ENCODE measurements at places on chromosomes 2 and 18.

DNA sequence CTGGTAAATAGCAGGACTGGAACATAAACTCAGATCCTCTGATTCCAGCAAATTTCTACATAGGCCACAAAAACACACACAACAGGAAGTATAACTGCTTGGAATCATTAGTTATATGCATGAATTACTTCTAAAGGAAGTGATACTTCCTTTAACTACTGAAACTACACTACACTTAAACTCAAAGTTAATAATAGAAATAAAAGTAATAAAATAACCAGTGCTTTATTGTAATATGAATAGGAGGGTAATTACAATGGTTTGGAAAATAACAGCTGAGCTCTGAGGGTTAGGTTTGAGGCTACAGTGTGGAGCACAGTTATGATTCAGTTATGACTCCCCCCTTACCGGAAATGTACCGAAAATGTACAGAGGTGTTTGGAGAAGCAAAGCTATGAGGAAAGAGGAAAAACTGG, 18.5 kb upstream of the POLI start:
- no peak for DNase-seq

- no peak for DNase-seq
Observed at GRCh38 chr2:36389091-36389564, 33.5 kb downstream of the CRIM1 start.

DNA sequence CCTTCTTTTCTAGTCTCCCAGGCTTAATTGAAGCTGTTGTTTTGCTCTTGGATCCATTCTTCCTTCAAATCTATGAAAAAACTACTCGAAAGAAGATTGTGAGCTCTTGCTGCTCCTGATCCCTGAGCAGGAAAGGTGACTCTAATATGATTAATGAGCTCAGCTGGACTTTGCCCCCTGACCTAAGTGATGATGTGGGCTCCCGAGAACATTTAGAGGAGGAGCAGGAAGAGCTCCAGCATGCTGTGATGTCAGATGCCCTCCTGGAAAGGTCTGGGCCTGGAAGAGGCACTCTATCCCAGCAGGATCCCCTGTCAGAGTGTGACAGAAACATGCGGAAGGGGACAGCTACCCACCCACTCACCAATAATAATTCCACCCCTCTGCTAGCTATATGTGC, 117.9 kb upstream of the PELI1 start:
- no peak for DNase-seq

GRCh38 chr18:10205151-10205550, 249.3 kb upstream of the APCDD1 start:
- no peak for DNase-seq

DNA sequence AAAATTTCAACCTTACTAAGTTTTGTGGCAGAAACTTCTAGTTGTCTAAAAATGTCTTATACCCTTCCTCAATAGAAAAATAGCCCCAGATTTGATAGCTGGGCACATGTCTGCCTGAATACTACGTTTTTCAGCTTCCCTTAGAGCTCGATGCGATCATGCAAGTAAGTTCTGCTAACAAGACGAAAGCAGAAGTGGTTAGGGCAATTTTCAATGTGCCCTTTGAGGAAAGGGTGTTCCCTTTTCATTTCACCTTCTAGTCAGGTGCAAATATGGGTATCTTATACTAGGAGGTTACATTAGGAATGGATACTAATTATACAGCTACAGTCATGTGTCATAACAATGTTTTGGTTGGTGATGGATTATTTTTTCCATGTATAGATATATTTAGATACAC, 1572.1 kb upstream of the LRRTM1 start:
- DNase-seq: no peak

GRCh38 chr2:235116885-235117492, 165.2 kb downstream of the SH3BP4 start:
- no peak for DNase-seq

GRCh38 chr18:26532367-26533340, 15.7 kb downstream of the KCTD1 start:
- no peak for DNase-seq

DNA sequence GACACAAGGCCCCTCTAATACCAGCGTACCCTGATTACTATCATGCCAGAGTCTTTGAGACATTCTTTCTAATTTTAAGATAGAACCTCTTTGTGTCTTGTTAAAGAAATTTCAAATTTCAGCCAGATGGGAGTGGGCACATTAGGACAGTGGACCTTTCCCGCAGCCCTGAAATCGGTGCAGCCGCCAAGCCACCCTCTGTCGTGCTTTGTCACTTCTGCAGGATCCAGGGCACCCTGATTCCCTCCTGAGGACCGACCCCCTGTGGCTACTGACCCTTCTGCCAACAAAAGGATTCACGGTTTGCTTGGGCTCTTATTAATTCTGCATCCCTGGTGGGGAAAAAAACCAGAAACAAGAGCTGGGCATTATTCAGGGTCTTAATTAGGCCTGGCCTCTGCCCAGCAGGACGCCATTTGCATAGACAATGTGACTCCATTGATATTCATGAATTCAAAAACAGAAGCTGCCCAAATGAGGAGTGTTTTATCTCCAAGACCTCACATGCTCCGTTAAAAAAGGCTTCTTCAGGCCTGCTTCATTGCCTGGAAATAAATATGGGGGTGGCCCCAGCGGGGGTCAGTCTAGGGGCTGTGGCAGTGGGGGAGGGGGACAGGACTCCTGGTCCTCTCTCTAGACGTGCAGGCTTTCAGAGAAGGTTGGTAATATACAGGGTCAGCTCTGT, 116.9 kb downstream of the ALPK2 start:
- DNase-seq: no peak

- DNase-seq: no peak
Observed at GRCh38 chr2:64212346-64212745, 68.1 kb upstream of the PELI1 start.

- no peak for DNase-seq
Observed at GRCh38 chr18:70290482-70291294, 1.8 kb downstream of the SOCS6 start.

DNA sequence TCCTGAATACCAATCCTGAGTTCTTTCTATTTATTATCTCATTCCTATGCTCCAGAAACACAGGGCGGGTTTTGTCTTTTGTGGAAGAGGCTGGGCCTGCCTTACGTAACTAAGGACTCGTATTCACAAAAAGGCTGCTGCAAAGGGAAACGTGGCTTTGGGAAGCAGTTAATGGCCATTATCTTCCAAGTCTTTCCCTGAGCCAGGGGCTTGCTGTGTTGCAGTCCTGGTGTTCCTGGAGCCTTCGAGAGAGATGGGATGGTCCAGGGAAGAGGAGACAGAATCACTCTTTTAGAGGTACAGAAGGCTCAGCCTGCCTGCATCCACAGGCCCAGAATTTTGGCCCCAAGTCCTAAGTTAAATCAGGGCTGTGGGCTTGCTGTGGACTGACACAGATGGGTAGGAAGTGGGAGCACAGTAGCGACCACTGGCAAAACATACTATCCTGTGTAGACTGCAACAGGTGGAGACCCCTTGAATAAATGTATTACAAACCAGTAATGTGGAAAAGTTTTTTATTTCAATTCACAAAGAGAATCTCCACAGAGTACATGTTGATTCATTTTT, 139.4 kb upstream of the ST6GAL2 start:
- no peak for DNase-seq

GRCh38 chr2:113791697-113792590, 35.5 kb upstream of the SLC35F5 start:
- DNase-seq: no peak

DNA sequence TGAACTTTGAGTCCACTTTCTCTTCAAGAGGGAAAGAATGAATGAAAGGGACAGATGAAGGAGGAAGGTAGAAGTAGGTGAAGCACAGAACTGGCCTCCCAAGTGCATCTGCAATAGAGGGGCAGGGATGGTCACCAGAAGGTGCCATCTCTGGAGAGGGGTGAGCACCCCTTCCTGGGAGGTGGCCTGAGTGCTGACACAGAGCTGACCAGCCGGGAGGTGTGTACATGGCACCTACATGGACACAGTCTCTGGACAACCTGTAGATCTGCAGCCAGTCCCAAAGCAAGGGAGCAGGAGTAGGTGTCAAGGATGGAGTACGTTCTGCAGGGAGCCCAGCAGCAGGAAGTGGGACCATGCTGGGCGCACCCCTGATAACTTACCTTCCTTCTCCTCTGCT, 83.2 kb downstream of the TFCP2L1 start:
- DNase-seq: no peak

DNA sequence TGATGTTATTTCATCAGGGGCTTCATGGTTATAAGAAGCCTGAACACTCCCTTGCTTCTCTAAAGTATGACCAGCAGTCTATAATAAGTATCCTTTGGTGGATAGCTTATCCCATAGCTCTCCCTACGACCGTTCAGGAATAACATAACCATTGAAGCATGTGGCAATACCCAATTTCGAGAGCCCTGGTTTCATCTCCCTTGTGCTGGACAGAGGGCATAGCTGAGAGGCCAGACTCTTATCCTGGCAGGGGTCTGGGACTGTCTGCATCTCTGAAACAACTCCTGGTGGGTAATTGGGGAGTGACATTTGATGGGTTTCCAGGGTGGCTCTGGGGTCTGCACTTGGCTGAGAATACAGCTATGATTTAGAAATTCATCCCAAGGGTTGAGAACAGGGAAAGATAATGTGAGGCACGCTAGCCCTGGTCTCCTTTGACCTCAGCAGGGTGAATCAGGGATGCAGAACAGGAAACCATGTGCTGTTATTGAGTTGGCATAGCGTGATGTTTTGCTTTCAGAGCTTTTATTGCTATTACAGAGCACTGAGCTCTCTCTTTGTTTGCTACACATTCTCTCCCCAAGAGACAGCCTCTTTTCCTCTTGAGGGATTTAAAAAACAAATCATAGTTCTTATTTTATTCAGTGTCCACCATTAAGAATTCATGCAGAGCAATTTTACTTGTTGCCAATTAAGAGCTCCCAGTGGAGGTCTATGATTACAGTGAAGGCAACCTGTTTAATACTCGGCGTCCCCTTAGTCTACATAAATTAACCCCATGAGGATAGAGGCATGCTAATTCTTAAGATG, 274.5 kb downstream of the NCKAP5 start:
- DNase-seq: no peak

- no peak for DNase-seq
Observed at GRCh38 chr2:195330513-195330956, 326.5 kb upstream of the SLC39A10 start.

DNA sequence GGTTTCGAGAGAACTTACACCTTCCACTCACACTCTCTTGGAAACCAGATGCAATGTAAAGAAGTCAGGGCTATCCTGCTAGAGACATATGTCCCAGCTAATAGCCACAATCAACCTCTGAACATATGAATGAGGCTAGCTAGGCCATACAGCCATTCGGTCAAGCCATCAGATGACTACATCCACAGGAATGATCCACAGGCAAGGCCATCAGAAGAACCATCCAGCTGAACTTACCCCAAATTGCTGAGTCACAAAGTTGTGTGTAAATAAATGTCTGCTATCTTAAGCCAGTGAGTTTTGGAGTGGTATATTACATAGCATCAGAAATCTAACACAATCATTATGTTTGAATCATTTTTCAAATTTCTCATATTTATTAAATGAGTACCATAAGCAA, 5.2 kb upstream of the SPAST start:
- no peak for DNase-seq

- DNase-seq: no peak
Observed at GRCh38 chr2:190663839-190664238, 15.0 kb downstream of the NAB1 start.

DNA sequence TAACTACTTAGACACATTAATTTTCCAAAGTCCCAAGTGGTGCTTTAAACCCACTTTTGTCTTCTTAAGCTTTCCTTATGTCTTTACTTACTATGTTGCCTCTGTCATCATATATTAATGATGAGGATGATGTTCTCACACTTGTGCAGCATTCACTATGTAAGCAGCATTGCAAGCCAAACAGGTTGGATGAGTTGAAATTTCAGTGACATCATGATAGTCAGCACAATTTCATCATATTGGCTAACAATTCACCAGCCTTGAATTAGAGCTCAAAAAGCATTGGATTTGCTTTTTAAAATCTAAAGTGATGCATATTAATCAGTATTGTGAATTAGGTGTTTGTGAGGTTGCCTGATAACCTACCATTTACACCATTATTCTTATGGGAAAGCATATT, 7.7 kb downstream of the APLF start:
- no peak for DNase-seq

GRCh38 chr18:34223164-34223892, 1.4 kb downstream of the NOL4 start:
- DNase-seq: no peak

DNA sequence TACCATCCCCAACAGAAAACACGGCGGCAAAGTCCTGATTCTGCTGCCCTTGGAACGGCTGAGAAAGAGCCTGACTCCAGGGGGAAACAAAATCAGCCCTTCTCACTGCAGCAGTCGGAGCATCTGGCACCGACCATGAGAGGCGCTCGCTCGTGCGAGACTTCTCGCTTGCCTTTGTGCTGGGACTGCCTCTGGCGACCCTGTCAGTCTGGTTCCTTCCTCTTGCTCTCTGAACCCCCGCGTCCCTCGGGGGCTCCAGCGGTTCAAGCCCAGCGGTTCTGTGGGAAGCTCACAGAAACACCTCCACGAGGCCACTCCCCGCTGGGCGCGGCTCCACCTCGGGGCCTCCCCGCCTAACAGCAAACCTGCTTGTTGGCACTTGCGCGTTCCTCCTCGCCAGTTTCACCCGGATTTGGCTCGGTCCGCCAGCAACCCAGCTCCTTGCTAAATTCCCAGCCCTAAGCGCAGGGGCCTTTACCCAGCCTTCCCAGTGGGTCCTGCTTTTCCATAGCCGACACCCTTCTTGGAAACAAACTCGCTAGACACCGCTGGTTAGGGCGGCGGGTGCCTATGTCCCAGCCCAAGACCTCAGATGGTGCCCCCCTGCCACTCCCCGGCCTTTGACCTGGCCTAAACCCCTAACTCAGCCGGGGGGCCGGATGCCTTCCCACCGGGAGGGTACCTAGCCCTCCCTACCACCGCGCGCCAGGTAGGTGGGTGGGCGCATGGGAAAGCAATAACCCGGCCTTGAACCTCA, 2.2 kb downstream of the RND3 start:
- DNase-seq: no peak

GRCh38 chr2:19807866-19808265, 93.9 kb downstream of the TTC32 start:
- DNase-seq: no peak

DNA sequence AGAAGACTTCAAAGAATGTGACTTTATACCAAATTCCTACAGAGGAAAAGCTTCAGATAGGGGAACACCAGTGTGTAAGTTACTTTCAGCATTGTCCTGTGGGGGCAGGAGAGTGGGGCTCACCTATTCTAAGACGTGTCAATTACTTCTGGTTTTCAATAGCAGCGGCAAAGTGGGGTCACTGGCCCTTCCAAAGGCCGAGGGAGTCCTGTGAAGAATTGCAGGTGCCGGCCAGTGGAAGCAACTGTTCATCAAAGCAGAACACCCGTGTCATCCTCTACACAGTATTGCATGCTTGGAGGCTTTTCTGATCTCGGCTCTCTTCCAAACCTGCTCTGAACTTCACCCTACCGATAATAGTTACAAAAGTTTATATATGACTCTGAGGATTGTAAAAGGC, 1176.5 kb upstream of the TMEFF2 start:
- DNase-seq: no peak

- DNase-seq: no peak
Observed at GRCh38 chr2:123976054-123976648, 48.9 kb upstream of the CNTNAP5 start.

All from CD4-positive, alpha-beta T cell (primary cell).